HFFc6 (cell line): ENCODE measurements at places on chromosomes 7 and 10. TPM values are rescaled to one million over a fixed set of nuclear protein-coding genes. Genes with fewer than 3 reads are reported as not detected.
A peak's percentile ranks its signal among the peaks of the same experiment; 100 is the strongest.

DNA sequence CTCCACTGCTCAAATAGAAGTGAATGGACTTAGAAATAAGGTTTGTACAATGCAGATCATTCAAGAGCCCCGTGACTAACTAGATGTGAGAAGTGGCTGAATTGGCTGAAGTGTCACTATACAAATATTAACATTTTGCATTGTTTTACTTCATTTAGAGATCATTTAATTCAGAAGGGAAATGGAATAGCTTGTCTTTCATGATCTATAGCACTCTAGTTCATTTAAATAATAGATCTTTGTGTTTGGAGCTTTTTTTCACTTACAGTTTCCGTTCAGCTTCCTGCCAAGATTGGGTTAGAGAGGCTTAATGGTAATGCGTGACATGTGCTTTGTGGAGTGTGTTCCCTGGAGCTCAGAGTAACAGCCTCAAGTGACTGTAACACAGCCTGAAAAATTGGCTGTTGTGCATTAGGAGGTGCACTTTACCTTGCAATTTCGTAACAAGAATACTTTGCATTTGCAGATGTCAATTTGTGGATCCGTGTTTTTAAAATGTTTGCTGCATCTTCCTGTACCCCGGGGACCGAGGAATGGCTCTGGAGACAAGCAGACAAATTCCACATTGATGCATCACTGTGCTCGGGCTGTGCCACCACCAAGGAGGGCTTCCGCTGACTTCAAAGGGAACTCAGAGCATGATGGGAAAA lies 170.3 kb downstream of the NRP1 start:
- no peak for DNase-seq

- DNase-seq = no peak
Observed at GRCh38 chr10:69855346-69856111, 53.8 kb downstream of the COL13A1 start.

Gene TYW1B
- total RNA-seq = 3.0 to 4.3 TPM (median 3.5 TPM) in 3 replicates

DNA sequence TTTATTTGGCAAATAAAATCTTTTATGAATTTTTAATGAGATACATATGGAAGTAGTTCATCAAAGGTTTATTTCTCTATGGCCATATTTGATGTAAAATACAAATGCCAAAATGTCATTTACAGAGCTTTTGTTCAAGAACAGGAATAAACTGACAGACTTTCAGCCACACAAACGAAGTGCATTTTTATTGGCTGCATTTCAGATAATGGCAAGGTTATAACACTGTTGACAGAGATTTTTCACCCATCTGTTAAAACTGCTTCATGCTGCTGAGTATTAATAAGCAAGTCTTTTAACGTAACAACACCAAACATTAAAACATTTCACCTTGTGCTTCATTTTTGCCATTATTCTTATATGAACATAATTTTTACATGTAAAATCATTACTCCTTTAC lies 254.4 kb downstream of the ANKRD7 start:
- no peak for DNase-seq

- no peak for DNase-seq
Observed at GRCh38 chr7:29039821-29040578, 81.9 kb upstream of the TRIL start.

GRCh38 chr10:119025776-119026175 lies 3.7 kb upstream of the NANOS1 start:
- DNase-seq = no peak

GRCh38 chr7:94510582-94511496 lies 1.2 kb downstream of the CASD1 start:
- DNase-seq = no peak

Gene SPDYE2B
- total RNA-seq = not detected in 3 replicates

- DNase-seq = no peak
Observed at GRCh38 chr7:31320675-31321074, 19.9 kb downstream of the NEUROD6 start.

Gene PNLIPRP1
- not detected in 3 replicates for total RNA-seq

- DNase-seq = no peak
Observed at GRCh38 chr7:31788445-31788844, 101.4 kb downstream of the PPP1R17 start.

Gene SPDYE6
- not detected in 3 replicates for total RNA-seq

GRCh38 chr7:132580277-132580676 lies 4.0 kb upstream of the PLXNA4 start:
- no peak for DNase-seq

DNA sequence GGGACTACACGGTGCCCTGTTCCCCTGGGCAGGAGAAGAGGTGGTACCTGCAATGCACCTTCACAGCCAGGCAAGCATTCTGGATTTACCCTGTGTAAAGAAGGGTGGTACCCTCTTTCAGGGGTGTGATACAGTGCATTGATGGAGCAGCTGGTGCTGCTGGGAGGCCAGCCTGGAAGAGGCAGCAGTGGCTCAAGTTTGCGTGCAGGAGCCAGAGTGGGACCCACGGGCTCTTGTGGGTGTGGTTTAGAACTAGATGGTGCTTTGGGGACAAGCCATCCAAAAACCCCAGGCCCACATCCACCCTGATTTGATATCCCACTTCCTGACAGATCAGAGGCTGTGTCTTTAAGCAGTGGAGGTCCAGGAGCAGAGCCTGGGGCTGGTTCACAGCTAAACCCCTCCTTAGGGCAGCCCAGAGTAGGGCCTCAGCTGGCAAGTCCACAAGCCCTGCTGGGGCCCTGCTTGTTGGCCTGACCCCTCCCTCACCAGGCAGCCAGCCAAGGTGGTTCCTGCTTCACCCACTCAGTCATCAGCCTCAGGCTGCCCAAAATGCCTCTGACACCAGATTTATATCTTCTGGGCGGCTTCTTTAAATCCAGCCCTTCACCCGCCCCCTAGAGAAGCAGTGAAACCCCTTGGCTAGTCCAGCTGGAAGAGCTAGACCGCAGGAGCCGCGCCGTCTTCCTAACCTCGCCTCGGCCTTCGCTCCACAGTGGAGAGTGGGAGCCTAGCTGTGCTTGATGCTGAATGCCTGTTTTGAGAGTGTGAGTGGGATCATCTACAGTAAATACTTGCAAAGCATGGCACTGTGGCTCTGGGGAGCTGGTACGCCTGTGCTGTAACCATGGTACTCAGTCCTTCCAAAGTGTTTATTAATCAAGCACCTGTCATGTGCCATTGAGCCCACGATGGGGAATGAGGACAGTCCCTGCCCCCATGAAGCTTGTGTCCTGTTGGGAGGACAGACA lies 1.4 kb upstream of the ASIC3 start:
- DNase-seq = peak; percentile 48

Gene RPP38
- 11.4 to 15.2 TPM (median 12.0 TPM) in 3 replicates for total RNA-seq

GRCh38 chr7:26413007-26413691 lies 121.5 kb downstream of the SNX10 start:
- no peak for DNase-seq

GRCh38 chr7:63112764-63113712 lies 885.6 kb upstream of the ZNF722 start:
- no peak for DNase-seq

Gene CRYGN
- not detected in 3 replicates for total RNA-seq

DNA sequence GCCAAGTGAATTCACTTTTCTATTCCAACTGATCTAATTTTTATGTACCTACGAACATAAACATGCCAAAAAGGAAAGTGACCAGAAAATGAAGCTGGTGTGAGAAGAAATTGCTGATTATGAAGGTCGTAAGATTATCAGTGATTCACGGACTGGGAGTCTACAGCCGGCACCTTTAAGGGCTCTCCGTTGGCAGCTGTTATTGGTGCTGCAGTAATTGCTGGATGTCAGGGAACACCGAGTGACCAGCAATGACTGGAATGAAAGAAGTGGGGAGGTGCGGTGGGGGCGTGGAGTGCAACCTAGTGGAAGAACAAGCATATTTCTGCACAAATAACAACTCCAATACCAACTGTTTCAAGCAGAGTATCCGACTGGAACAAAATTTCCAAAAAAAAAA lies 109.8 kb upstream of the TARP start:
- DNase-seq = no peak

Gene GBF1
- 69.9 to 72.7 TPM (median 71.1 TPM) in 3 replicates for total RNA-seq

Gene TMEM140
- total RNA-seq = 1.0 and 1.7 TPM in 2 replicates

DNA sequence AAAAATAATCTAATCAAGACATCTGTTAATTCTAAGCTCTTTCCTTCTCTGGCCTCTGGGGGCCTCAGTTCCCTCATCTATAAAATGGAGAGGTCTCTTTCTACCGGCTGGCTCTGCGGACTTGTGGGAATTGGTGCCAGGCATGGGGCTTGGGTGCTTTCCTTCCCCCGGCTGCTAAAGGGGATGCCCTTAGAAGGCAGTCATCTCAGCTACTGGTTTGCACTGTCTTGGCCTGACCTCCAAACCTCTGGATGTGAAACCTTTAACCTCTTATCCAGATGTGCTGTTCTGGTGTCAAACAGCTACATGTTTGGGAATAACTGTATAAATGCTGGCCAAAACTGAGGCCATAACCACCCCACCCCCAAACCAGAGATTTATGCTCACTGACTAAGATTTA lies 320.0 kb downstream of the RPS24 start:
- no peak for DNase-seq

DNA sequence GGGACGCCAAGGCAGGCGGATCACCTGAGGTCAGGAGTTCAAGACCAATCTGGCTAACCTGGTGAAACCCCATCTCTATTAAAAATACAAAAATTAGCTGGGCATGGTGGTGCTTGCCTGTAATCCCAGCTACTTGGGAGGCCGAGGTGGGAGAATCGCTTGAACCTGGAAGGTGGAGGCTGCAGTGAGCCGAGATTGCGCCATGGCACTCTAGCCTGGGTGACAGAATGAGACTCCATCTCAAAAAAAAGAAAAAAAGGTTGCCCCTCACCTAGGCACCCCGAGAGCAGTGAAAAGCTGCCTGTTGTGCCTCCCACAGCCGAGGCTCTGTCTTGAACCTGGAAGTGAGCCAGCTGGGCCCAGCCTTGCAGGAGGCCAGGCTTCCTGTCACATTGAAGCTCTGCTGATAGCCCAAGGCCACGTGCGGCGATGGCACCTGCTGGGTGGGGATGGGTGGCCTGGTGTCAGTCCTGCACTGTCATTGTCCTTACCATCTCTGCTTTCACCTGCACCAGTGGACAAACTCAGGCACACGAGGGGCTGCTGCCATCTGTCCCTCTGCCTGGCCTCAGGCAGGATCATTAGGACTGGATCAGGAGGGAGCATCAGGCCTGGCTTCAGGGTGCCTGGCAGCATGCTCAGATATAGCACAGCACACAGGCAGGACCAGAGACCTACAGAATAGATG lies 37.8 kb downstream of the DNAJB12 start:
- no peak for DNase-seq

GRCh38 chr10:124110882-124111281 lies 17.5 kb upstream of the CHST15 start:
- DNase-seq = no peak

DNA sequence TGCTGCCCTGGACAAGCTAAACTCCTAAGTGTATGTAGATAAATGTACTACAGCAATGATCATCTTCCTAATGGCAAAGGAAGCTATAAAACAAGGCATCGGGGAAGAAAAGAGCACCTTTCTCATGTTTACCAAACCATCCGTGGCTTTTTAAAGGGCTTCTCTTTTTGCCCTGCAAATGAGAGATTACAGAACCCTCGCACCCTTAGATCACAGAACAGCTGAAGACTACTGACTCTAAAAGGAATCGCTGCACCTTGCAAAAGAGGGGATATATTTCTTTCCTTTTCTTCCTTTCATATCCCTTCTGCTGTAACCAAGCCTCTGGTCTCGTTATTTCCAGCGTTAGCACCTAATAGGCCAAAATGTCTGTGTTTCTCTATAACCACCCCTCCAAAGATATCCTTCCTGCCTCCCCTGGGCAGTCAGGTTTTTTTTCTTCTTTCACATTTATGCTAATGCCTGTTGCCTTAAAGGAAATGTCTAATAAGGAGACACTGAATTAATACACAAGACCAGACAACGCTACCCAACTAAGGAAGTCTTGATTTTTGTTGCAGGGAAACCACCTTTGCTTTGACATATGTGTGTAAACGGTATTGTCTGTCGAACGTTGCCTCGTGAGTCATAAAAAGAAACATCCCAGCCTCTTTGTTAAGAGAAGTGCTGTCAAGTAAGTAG lies 10.5 kb downstream of the ST8SIA6 start:
- no peak for DNase-seq

DNA sequence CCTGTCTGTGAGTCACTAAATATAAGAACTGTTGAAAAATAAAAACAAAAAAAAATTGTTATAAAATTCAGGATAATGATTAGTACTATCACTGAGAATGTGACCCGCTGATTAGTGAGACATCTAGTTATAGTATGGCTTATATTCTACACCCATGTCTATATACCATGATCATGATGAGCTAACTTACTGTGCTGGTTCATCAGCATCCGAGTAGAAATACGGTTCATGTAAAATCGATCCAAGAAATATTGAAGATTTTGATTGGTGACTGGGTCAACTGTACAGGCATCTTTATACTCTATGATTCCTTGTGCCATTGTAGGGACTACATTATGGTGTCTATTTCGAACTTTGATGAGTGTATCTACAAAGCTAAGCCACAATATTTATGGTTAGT lies 3.7 kb downstream of the PDK4 start:
- no peak for DNase-seq

DNA sequence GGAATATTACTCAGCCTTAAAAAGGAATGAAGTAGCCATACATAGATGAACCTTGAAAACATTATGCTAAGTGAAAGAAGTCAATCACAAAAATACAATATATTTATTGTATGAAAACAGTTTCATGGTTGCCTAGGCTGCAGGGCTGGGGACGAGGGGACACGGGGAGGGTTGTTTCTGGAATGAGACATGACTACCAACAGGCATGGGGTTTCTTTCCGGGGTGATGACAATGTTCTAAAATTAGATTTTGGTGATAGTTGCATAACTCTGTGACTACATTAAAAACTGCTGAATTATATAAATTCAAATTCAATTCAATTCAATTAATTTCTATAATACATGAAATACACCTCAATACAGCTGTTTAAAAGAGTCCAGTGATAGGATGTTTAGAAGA lies 88.0 kb downstream of the ARHGAP22 start:
- DNase-seq = no peak

DNA sequence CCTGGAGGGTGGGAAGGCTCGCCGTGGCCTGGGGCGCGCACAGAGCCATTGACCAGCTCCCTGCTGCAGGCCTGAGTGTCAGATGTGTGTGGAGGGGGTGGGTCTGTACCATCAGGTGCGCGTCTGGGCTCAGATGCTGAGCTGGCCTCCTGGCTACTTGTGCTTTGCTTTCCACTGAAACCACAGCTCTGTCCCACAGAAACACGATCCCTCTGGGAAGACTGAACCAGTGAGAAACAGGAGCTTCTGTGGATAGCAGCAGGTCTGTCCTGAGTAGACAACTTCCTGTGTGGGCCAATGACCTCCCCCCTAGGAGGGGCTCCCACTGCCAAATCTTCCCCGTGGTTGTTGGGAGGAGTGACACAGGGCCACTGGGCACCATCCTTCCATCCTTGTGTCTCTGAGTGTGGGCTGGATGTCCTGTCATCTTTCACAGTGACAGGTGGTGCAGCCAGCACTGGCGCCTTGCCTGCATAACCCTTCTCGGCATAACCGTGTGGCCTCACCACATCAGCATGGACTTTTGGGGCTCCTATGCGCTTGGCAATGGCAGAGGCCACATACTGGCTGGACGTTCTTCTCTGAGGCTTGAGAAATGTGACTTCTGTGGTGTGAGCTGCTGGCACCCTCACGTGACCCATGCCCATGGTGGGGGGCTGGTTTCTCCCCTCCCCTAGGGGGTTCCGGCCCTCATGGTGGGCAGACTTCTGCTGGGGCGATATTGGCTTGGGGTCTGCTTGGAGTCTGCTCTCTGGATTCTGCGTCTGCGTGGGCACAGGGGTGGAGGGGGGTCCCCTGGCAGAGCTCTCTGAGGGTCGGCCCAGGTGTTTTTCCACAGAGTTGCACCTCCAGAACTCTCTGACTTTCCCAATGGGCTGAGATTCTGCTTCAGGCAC lies 245.5 kb upstream of the GRB10 start:
- DNase-seq = no peak
